Hematopoietic multipotent progenitor cell treated with erythropoietin and hydrocortisone succinate and interleukin-3 and kit ligand, for 8 days (in vitro differentiated cells): ENCODE measurements at places on chromosomes 12 and 14.

DNA sequence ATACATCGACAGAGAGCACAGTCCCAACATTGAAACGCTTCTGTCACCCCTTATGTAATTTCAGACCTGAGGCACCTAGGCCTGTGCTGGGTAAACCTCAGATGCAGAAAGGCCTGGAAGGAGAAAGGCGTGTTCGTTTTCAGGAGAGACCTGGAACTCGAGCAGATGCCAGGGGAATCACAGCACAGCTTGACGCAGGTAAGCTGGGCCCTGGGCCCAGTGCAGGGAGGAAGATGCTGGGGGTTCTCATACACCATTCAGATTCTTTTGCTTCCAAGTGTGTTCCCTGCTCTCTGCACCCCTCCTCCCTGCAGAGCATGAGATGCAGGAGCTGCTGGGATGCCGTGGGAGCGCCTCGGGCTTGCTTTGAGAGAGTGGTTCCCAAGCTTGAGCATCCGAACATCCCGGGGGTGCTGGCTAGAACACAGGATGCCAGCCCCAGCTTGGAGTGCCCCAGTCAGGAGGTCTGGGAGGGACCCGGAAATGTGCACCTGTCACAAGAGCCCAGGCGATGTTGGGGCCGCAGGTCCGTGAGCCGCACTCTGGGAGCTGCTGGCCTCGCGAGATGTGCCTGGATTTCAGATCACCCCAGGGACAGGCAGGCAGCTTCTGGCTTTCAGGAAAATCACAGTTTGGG, 35.9 kb downstream of the FZD10 start:
- DNase-seq = no peak

GRCh38 chr14:103867523-103867953, 20.2 kb upstream of the PPP1R13B start:
- DNase-seq = no peak

DNA sequence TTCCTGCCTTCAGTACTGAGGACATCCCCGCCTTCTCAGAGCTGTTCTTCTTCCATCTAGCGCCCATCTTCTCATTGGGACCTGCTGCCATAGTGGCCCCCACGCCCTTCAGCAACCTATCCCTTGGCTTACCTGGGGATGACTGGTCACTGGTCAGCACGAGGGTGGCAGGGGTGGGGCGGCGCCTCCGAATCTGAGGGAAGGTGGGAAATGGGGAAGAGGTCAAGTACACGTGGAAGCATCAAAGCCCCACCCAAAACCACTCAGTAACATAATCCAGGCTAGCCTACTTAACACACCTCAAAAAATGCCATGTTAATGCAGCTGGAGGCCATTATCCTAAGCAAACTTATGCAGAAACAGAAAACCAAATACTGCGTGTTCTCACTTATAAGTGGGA, 4.3 kb downstream of the PPP1R1A start:
- no peak for DNase-seq

GRCh38 chr14:60981633-60982455, 799 bp downstream of the SLC38A6 start:
- DNase-seq = peak; percentile 72

GRCh38 chr12:125357561-125357960, 292.3 kb downstream of the AACS start:
- DNase-seq = no peak

DNA sequence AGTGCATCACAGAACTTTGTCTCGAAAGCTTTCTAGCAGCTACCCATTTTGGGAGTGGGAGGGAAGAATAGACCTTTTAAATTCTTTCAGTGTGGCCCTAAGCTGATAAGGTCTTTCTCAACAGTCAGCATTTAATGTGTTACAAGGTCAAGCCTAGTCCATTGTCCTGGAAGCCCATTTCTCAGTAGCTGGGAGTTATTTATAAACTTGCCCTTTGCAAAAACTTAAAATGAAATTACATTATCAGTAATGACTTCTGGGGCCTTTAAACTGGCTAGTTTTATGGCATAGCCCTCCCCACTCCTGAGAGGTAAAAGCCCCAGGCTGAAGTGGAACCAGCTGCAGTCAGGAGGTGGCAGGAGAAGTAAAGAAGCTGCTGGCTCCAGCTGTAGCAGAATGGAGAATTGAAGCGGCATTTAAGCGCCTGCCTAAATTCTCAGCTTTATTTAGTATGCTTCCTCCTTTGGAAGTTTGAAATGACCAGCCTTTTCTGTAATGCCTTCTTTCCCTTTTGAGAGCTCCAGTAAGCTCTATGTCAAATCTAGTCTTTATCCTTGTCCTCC, 12.4 kb downstream of the COPZ1 start:
- peak; percentile 54 for DNase-seq

DNA sequence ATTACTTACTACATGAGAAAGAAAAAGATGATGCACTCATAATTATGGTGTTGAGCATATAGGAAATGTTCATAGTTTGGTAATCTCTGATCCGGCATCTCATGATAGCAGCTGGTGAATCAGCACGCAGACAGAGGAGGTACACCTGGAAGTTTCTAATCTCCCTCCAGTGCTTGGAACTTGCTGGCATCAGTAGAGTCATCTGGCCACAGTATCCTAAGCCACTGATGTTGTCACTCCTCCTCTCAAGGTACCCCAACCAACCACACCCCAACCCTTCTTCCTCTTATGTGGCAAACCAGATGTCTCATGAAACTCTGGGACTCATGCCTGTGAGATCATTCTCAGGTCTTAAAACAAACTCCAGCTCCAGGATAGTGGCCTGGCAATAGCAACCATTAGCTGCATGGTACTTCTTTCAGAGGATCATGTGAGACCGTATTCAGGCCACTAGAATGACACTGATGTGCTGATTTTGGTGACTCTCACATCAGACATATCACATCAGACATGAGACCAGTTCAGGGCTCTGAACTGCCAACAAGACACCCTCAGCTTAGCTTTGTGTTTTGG, 143.0 kb downstream of the RASSF9 start:
- DNase-seq = no peak

DNA sequence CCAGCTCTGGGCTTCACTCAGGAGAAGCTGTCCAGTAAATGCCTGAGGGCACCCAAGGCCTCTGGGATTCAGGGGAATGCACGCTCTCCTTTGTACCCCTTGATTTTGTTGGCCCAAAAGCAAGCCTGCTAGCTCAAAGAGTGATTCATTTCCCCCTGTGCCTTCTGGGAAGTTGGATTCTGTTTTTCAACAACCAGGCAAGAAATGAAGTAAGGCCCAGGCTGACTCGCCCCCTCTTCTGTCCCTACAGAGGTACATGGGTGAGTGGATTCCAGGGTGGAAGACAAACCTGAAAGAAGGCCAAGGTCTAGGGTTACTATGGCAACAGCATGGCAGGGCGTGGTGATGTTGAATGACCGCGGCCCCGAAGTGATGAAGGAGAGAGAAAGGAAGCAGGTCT, 9.3 kb upstream of the SERPINA5 start:
- no peak for DNase-seq

- DNase-seq = no peak
Observed at GRCh38 chr12:45768194-45768593, 38.7 kb downstream of the ARID2 start.

DNA sequence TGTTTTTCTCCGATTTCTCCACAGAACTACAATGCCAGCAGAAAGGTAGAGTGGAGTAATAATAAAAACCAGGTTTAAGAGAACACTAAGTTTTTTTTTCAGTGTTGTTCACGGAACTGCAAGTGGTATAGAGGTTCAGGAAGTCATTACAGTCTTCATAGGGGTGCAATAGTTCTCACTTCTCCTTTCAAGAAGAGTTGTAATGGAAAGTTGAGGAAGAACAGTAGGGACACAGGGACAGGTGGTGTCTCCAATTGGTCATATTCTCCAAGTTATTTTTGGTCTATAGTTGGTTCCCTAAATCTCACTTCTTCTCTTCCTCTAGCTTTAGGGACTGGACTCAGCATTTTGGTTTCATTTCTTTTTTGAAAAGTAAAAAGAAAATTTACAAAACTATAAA, 894.0 kb downstream of the NRXN3 start:
- no peak for DNase-seq

DNA sequence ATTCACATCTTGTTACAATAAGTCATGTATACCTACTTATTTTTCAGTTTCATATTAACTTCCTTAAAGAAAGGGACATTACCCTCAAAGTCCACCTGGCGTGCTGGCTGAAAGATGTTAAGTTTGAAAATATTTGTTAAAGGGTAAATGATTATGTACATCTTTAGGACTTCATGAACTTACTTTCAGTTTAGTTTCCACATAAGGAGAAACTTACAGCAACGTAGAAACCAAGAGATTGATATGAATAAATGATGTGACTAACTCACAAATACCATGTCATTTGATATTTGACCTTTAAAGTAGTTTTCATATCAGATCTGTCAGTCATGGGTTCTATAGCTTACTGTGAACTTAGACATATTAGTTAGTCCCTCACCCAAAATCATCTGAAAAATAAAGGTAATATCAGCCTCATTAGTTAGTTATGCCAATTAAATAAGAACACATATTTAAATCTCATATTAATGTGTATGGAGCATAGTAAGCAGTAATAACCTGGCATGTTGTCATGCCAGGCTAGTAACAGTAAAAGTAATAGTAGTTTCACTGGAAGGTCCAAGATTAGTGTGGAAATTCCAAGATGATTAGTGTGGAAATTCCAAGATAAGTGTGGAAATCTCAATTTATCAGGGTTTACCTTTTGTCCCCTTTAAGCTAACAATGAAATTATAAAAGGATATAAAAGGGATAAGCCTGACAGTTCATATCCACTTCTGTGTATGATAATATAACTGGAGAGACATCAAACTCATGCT, 1.9 kb upstream of the CLEC2D start:
- no peak for DNase-seq

- DNase-seq = no peak
Observed at GRCh38 chr14:68788275-68788995, 4.4 kb downstream of the ZFP36L1 start.

DNA sequence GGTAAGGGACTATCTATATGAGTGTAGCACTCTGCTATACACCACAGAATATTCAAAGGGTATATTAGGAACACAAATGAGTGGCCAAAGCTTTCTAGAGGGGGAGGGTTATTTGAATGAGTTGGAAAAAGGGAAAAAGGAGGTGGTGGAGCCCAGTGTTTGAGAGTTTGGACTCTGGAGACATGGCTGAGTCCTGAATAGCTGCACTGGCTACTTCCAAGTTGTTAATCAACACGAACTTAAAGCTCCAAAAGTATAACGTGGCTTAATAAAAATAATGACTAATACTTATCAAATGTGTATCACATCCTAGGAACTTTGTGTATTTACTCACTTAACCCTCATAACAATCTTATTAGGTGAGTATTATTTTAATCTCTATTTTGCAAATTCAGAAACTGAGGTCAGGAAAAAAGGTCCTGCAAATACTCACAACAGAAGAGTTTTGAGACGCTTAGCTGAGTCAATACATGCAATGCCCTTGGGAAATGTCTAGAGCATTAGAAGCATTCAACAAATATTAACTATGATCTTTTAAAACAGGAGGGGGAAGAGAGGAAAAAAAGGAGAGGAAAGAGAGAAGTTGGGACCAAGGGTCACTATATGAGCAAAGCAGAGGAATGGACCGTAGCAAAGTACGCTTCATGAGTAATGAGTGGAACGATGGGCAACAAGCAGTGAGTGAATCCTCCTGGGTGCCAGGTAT, 189.5 kb upstream of the HMGA2 start:
- DNase-seq = no peak

DNA sequence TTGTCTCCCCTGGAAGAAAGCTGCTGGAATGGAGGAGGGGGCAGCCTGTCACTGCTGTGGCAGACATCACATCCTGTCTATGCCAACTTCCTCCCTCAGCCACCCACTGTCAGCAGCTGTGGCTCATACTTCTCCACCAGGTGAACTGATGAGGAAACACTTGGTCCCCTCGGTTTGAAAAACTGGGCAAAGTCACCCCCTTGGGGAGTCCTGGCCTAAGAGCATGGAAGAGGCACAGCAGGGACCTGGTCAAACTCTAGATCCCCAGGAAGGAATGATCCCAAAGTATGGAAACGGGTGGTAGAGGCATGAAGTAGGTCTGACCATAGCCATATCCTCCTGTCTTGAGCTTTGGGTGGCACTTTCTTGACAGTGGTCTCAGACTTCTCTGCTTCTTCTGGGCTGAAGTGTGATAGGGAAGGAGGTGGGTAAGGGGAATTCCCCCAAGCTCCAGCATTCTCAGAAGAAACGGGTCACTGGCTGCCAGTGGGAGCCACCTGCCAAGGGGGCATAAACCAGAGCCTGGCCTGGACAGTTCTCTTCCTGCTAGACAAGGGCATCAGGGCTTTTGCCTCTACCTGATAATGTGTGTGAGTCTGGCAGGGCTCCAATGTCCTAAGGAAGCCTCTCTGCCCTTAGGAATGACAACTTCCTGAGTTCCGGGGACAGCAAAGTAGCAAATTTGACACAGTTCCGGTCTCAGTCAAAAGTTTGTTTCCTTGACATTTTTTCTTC, 36.0 kb downstream of the FMNL3 start:
- peak; percentile 50 for DNase-seq

DNA sequence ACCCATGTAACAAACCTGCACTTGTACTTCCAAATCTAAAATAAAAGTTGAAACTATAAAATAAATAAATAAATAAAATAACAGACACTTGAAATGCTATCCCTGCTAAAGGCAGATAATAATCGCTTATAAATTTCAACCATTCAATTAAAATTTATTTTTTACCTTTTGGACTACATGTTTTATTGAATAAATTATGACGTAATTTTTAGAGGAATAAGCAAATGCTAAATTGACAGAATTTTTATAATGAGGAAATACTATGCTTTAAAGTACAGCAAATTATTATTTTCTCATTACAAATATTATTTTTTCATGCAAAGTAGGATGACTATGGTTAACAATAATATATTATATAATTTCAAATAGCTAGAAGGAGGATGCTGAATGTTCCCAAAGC, 658.6 kb upstream of the LMO3 start:
- no peak for DNase-seq

DNA sequence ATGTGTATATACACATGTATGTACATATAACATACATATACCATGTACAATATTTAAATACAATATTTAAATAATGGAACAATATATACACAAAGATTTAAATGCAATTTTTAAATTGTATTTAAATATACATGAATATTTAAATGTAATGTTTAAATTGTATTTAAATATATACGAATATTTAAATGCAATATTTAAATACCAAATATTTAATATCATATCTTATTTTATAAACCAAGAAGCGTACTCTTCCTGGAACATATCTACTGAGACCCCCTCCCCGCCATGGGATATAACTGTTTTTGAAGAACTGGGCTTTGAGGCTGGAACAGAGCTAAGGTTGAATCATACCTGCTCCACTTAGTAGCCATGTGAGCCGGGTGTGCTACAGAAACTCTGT, 29.8 kb upstream of the RIMBP2 start:
- no peak for DNase-seq
